ENCODE measurements at places on chromosomes 13 and 19. TPM values are rescaled to one million over a fixed set of nuclear protein-coding genes. Genes with fewer than 3 reads are reported as not detected.

- peak; percentile 17 for DNase-seq
Measured at GRCh38 chr13:90717451-90717936, 630.0 kb upstream of the MIR17HG start.

CYP2A6 gene
- not detected for total RNA-seq

DNA sequence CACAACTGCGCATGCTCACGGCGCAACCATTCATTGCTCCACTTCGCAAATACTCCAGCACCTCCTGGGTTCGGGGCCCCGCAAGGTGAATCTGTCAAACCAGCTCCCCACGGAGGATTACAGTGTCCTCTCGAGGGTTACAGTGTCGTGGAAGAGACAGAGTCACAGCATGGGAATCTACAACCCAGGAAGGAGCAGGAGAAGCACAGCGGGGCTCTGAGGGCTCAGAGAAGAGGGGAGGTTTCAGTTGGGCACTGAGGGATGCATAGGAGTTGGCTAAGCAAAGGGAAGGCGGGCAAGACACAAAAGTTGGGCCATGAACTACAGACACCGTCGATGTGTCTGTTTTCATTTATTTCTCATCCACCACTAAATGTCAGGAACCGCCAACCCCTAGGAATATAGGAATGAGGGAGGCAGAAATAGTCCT is 1.0 kb upstream of the GTF2F1 start:
- no peak for DNase-seq

GSX1 gene
- not detected for total RNA-seq

- no peak for DNase-seq
Measured at GRCh38 chr19:45913874-45914830, at the start of gene NANOS2. Gene NANOS2, minus strand, starts transcription at chr19:45914778. Its CDS starts 85 bp downstream, at chr19:45914693.

GIPC3 gene
- not detected for total RNA-seq

DNA sequence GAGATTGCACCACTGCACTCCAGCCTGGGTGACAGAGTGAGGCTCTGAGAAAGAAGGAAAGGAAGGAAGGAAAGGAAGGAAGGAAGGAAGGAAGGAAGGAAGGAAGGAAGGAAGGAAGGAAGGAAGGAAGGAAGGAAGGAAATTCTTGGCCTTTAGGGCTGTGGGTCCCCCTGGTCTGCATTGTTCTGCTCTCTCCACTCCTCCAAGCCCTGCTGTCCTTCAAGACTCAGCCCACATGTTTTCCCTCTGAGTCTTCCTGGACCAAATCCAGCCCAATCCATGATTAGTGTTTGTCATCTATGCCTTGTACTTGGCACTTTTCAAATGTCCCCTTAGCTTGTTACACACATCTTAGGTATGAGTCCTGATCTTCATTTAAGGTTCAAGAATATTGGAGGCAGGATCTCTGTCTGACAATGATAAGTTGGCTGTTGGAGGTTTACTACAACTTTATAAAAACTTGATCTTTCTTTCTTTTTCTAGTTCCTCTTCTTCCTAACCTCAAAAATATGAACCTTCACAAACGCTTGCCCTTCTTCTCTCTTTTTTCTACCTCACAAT is 48.8 kb upstream of the INTS6 start:
- no peak for DNase-seq

- DNase-seq = no peak
Measured at GRCh38 chr19:10069046-10069445, 17.1 kb upstream of the SHFL start.

All from stomach (tissue), 19 donors.